ENCODE measurements at places on chromosomes 6 and 20.

DNA sequence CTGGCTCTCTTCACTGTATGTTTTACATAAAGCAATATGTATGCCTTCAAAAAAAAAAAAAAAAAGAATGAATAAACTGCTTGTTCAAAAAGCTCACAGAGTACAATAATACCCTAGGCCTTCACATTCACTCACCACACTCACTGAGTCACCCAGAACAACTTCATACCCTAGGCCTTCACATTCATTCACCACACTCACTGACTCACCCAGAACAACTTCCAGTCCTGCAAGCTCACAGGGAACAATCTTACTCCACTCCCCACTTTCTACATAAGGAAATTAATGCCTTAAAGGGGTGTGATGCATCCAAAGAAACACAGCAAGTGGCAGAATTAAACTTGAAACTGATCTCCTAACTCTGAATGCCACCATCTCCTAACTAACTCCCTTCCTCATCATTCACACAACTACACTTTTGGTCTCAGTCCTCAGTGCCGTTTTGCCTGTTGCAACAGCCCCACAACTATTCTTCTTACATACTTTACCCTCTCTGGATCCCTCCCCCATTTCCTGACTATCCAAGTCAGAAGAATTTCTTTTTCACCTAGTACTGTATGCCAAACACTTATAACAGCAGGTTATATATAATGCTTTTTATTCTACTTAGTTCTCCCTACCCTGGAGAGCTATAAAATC is 34.2 kb downstream of the NHSL1 start:
- no peak for DNase-seq

DNA sequence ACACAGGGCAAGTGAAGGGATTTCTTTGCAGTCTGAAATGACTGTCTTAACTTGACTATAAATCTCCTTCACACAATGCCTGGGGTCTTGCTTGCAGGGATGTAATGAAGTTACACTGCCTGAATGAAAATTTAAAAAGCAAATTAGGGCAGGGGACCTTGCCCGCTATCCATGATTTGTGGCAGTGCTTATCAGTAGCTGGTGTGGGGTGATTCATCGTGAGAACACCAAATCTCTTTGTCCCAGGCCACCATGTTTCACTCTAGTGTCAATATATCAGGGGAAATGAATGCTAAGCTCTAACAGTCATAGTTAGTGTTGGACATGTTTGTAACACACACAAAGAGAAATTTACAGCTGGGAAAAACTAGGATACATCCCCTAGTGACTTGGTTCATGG is 713.7 kb upstream of the EPHA7 start:
- DNase-seq, result no peak

- no peak for DNase-seq
These were observed 19.9 kb upstream of the HFE start for GRCh38 chr6:26067367-26067766.

- no peak for DNase-seq
These were observed 184.5 kb upstream of the AGPAT4 start for GRCh38 chr6:161458201-161458951.
